ENCODE measurements at places on chromosomes 5 and 9. TPM values are rescaled to one million over a fixed set of nuclear protein-coding genes. Genes with fewer than 3 reads are reported as not detected.

The ACER2 gene
- 2.6 TPM for total RNA-seq

The PCDHA9 gene
- not detected for total RNA-seq

The BASP1 gene
- total RNA-seq: 320 TPM

The ADRA1B gene
- total RNA-seq: 9.9 TPM

The TPPP gene
- 5.2 TPM for total RNA-seq

The PRDM9 gene
- total RNA-seq: not detected

The IQGAP2 gene
- total RNA-seq: 1.1 TPM

The SLC35D2 gene
- 19.2 TPM for total RNA-seq
